ENCODE measurements at places on chromosomes 1 and 21.

GRCh38 chr1:184567009-184567408 is 180.2 kb downstream of the C1orf21 start:
- no peak for DNase-seq

DNA sequence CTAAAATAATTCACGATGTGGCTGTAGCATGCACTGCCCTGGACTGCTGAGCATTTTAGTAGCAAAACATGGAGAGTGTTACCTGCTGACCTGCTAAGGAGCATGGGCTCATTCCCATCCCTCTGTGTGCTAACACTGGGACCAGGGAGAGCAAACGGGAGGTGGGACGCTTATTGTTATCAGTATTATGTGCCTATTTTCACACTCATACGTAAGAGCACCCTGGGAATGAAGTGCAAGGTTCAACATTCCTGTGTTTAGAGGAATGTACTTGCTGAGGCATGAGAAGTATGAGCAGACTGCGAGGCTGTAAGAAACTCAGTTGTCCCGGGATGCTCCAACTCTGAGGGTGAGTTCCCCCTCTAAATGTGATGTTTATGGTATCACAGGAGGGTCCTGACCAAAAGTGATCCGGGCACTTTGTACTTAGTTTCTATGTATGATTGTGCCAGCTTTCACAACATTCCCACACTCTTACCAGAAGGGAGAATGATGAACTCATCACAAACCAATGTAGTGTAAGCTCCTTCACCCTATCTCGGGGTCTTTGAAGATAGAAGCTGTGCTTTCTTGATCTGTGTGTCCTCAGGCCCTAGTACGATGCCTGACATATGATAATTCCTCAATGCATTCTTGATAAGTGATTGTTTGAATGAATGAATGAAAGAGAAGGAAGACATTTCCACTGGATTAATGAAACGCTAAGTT is 164.8 kb downstream of the KCNJ6 start:
- DNase-seq, result no peak

- no peak for DNase-seq
These were observed 28.0 kb upstream of the PAX7 start for GRCh38 chr1:18602533-18603211.

DNA sequence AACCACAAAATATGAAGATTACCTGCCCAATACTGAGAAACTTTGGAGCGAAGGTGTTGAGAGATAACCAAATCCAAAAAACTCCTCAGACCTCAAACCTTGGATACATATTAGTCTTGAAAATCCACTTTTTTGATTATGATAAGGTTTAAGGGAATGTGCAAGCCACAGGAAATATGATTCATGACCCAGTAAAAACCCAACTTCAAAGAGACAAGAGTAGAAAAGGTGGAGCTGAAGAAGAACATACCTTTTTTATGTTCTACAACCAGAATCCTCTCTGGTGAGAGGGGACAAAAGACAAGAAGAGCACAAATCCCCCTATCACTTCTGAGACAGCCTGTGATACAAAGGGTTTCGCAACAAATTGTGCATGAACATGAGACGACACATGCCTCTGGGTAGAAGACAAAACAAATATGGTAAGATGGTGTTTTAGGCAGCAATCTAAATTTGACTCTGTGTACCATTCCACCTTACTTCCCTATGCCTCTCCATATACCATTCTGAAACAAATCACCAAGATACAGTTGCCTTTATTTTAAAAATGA is 37.3 kb downstream of the COL24A1 start:
- no peak for DNase-seq

GRCh38 chr1:107541412-107541811 is 400.6 kb downstream of the NTNG1 start:
- no peak for DNase-seq

- no peak for DNase-seq
These were observed 30.1 kb downstream of the DHX9 start for GRCh38 chr1:182869241-182869666.

DNA sequence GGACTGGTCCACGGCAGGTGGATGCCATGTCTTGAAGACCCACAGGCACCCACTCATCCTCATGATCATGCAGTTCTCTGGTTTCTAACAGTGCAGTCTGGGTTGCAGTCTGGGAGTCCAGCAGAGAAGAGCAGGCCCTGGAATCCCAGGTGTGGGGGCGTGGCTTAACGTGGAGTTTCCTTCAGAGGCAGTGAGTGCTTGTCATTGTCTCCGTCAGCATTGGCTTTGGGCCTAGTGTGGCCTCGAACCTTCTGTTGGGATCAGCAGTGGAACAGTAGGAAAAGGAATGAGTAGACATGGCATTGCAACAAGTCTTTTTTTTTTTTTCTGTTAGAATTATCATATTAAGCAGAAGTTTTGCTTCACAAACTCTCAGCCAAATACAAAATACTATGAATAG is 12.8 kb downstream of the LGALS8 start:
- DNase-seq, result no peak

DNA sequence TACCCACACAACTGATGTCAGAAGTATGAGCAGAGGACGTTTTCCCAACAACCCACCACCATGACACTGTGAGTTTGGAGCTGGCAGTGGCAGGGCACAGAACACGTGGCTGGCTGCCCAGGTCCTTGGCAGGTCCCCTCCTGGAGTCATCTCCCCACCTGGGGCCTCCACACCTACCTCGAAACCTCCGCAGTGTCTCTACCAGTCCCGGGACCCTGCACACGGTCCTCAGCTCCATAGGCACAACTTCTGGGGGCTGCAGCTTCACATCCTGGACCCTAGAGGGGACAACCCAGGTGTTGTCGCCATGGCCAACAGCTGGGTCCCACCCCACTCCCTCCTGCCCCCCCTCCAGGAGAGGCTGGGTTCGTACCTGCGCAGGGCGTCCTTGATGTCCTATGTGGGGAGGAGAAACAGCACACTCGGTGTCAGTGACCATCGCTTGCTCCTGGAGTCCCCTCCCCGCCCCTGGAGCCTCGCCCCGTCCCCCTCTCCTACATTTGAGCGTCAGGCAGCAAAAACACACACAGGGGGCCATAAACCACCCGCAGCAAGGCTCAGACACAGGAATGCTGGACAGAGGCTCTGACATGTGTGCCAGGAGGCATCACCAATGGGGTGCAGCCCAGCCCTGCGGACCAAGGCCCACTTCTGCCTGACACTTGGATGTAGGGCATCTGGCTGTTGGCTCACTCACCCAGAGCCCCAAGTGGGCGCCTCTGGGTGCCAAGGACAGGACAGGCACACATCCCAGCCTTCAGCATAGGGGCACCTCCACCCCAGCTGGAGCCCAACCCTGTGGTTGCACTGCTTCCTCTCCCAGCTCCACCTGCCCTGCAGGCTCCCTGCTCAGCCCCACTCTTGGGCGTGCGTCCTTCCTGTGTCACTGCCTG is 9.6 kb downstream of the TRIM11 start:
- no peak for DNase-seq

DNA sequence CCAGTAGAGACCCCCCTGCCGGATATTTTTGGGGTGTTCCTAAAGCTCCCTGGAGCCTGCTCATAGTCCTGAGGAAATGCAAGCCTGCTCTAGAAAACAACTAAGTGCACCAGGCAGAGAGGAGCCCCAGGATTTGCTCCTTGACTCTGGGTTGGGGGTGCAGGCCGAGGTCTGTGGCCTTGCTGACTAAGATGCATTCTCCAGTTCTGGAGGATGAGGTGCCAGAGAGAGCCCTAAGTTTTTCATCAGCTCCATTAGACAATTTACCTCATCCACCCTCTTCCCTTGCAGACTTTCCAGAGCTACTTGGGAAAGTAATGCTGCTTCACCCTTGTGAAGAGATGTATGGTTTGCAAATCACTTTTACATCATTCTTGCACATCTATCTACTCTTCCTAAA is 9.1 kb downstream of the TUFT1 start:
- DNase-seq, result no peak

GRCh38 chr1:163230827-163231226 is 28.1 kb upstream of the RGS5 start:
- DNase-seq, result no peak

- DNase-seq, result no peak
These were observed 39.9 kb downstream of the KIAA1614 start for GRCh38 chr1:180952657-180953013.

DNA sequence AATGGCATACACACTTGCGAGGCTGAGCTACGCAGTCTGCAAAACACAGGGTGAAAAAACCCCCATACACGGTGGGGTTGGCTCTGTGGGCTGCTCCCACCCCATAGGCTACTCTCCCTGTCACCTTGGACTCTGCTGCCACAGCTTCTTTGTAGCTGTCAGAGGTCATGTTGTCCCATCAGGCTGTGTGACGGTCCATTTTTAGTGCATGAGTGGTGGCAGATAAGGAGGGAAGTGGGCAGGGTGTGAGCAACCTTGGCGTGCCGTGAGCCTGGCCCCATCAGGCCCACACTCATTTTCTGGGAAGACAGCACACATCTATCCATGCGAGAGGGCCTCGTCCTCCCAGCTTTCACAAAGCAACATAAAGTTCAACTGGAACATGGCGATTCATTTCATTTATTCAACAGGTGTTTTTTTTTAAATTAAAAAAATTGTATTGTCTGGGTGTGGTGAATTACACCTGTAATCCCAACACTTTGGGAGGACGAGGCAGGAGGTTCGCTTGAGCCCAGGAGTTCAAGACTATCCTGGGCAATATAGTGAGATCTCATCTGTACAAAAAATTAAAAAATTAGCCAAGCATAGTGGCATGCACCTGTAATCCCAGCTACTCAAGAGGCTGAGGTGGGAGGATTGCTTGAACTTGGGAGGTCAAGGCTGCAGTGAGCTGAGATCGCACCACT is 9.5 kb downstream of the GPR137B start:
- no peak for DNase-seq

DNA sequence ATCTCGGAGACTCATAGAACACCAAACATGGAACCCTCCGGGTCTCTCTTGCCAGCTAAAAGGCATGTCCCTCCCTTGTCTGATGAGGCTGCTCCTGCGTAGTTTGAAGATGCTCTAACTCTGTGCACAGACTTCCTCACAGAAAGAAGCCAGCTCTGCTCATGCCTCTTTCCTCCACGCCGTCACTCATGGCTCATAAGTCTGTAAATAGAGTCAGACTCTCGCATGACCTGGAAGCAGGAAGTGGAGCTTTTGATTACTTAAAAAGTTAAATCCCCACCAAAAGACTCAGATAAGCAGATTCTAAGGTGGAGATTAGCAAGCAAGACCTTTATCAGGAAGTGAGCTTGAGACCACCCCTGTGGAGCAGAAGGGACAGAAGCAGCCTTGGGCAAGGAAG is 171.6 kb downstream of the TRIM33 start:
- DNase-seq, result no peak

DNA sequence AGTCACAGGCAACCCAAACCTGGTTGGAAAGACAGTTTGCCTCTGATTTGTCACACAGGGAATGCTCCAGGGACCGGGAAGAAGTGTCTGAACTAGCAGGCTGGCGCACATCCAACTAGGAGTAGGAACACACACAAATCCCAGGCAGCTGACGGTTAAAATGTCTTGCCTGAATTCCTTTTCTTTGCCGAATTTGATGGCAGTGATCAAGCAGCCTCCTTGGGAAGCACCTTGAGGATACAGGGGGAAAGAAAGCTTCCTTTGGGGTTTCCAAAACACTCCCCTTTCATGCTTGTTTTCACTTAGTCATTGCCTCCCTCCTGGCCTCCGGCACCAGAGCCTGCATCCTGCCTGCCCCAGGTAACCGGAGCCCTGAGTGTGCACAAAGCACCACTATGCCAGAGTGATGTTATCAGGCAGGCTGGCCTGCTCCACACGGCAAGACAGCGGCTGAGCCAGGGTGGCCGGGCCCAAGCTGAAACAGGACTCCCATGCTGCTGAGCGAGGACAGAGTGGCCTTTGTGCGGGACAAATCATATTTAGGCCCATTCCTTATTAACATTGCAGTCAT is 193.8 kb downstream of the LMX1A start:
- no peak for DNase-seq

DNA sequence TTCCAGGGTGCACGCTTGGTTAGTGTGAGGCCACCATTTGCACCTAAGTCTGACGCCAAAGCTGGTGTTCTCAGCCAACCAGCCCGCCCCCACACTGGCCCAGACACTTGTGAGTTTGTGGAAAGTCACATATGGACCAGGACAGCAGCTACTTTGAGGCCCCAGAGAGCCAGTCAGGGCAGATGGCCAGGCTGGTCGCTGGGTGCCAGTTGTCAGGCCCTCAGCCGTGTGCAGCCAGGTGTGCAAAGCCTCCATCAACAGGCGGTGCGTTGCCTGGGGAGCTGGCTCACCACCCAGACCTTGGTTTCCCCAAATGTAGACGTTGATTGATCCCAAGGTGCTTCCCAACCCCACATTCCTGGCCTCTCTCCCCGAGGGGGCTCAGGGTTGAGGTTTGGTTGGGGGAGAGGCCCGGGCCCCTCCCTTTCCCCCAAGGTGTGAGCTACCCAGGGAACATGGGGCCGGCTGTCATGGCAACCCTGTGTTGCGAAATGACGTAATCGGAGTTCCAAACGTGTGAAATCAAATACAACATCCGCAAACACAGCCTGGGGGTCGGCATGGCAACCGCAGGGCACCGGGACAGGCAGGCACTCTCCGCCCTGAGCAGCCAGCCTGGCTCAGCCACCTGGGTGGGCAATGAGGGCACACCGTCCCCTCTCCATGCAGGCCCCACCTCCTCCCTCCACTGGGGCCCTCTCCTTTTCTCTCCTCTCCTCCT is 42.2 kb upstream of the WNT4 start:
- no peak for DNase-seq

GRCh38 chr1:71548398-71548890 is 467.6 kb upstream of the ZRANB2 start:
- no peak for DNase-seq

DNA sequence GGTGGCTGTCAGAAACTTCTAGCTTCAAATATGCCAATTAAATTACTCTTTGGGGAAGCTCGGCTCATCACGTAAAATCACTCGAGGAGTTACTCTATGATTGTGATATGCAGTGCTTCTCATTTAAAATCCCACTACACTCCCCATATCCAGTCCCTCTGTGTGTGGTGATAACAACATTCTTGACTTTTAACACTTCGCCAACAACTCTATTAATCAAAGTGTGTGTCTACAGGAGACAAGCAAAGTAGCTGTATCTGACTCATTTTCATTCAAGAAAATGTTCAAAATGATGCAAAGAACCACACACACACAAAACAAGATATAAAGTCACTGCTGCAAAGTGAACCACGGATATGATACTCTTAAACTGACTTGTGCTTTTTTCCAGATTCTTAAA is 341.3 kb downstream of the DSCAM start:
- no peak for DNase-seq

DNA sequence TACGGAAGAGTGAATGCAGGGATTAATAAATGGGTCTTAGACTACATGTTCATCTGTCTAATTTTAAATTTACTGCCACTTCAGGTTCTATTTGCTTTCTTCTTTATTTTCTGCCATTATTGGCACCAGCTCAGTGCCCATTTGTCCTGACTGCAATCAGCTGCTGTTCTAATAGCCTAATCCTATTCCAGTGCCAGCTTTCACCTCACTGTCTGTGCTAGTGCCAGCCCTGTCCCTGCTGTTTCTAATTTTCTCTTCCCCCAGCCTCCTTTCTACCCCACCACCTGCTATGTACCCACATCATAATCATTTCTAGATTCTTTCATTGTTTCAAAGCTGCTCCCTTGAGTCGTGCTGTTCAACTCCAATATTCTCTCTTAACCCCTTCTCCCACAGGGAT is 86.4 kb downstream of the KCNK1 start:
- no peak for DNase-seq
